ENCODE measurements at places on chromosomes 7 and 10. TPM values are rescaled to one million over a fixed set of nuclear protein-coding genes. Genes with fewer than 3 reads are reported as not detected.

- peaks cover 12% of the 10 kb centered on the region for H3K4me1 ChIP-seq
- DNase-seq, result no peak
- H3K27ac ChIP-seq, result no peak overlapping the region
- H3K27me3 ChIP-seq, result peaks cover 40% of the 10 kb centered on the region
These were observed 34.0 kb downstream of the GPRIN2 start for GRCh38 chr10:46522295-46523118.

GRCh38 chr10:97546456-97547270, 25.9 kb upstream of the ANKRD2 start:
- no peaks in the 10 kb centered on the region for H3K27me3 ChIP-seq
- H3K36me3 ChIP-seq, result no peaks in the 10 kb centered on the region

- H3K4me3 ChIP-seq, result no peak overlapping the region
- DNase-seq, result no peak
- no peaks in the 10 kb centered on the region for H3K4me1 ChIP-seq
- no peak overlapping the region for H3K27ac ChIP-seq
- no peaks in the 10 kb centered on the region for H3K36me3 ChIP-seq
These were observed 65.4 kb upstream of the MXI1 start for GRCh38 chr10:110141871-110142635.

DNA sequence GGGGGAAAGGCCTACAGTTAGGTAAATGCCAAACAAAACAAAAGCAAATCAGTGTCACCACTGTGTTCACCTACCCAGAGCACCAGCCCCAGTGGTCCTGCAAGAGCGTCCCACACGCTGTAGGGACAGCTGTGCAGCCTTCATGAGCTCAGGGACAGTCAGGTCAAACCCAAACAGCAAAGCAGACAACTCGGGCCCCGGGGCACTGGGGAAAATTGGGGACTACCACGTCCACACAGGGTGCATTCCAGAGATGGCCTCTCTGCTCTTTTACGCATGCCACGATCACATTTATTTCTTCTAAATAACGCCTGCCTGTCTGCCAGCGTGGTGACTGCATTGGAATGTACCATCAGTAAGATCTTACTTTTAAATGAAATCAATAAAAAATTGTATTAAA, 21.7 kb downstream of the EBF3 start:
- no peaks in the 10 kb centered on the region for H3K27me3 ChIP-seq
- no peak for DNase-seq
- no peak overlapping the region for H3K4me3 ChIP-seq
- H3K36me3 ChIP-seq, result no peaks in the 10 kb centered on the region

GRCh38 chr7:76074306-76074971, 26.5 kb downstream of the MDH2 start:
- no peak for DNase-seq
- no peak overlapping the region for H3K4me3 ChIP-seq
- H3K27me3 ChIP-seq, result no peaks in the 10 kb centered on the region
- H3K36me3 ChIP-seq, result no peaks in the 10 kb centered on the region

DNA sequence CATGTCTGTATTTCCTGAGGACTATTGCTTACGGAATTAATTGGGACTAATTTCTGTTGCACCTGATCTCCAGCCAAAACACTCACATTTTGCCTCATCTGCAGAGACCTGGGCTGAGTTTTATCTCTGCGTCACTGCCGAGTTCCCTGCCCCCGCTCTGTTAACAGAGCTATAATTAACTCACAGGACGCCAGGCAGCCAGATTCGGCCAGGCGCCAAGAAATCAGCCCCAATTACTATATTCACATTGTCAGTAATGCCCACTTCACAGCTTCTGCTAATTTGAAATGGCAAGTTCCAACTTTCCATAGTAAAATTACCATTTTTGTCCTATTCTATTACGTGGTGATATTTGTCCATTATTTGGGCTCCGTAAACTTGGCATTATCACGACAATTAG, 130.5 kb downstream of the CUX1 start:
- peaks cover 25% of the 10 kb centered on the region for H3K4me1 ChIP-seq
- peaks cover 2% of the 10 kb centered on the region for H3K36me3 ChIP-seq
- no peaks in the 10 kb centered on the region for H3K27me3 ChIP-seq
- no peak overlapping the region for H3K4me3 ChIP-seq

GRCh38 chr10:90435296-90435695, 422.5 kb downstream of the HTR7 start:
- DNase-seq, result no peak
- H3K36me3 ChIP-seq, result no peaks in the 10 kb centered on the region
- H3K27me3 ChIP-seq, result no peaks in the 10 kb centered on the region

- no peaks in the 10 kb centered on the region for H3K27me3 ChIP-seq
- H3K4me1 ChIP-seq, result no peaks in the 10 kb centered on the region
- H3K4me3 ChIP-seq, result no peak overlapping the region
These were observed 177.6 kb downstream of the VTI1A start for GRCh38 chr10:112624546-112625048.

GRCh38 chr7:49840751-49841405, 67.4 kb downstream of the VWC2 start:
- H3K27ac ChIP-seq, result no peak overlapping the region
- no peaks in the 10 kb centered on the region for H3K36me3 ChIP-seq
- H3K27me3 ChIP-seq, result no peaks in the 10 kb centered on the region
- no peak overlapping the region for H3K4me3 ChIP-seq
- no peaks in the 10 kb centered on the region for H3K4me1 ChIP-seq

- DNase-seq, result no peak
- no peak overlapping the region for H3K4me3 ChIP-seq
- no peaks in the 10 kb centered on the region for H3K36me3 ChIP-seq
- H3K4me1 ChIP-seq, result no peaks in the 10 kb centered on the region
- H3K27ac ChIP-seq, result no peak overlapping the region
- peaks cover 68% of the 10 kb centered on the region for H3K27me3 ChIP-seq
These were observed 71.9 kb upstream of the TNS3 start for GRCh38 chr7:47653550-47654411.

DNA sequence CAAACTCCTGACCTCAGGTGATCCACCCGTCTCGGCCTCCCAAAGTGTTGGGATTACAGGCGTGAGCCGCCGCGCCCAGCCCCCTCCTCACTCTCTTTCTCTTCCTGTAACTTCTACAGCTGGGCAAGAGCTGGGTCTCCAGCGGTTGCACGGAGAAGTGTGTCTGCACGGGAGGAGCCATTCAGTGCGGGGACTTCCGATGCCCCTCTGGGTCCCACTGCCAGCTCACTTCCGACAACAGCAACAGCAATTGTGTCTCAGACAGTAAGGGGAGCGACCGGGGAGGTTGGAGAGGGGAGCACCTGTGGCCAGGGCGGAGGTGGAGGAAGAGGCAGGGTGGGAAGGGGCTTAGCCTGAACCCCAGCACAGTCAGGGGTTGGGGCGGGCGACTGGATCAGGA, 41.4 kb downstream of the EPHB4 start:
- no peak for DNase-seq
- no peak overlapping the region for H3K27ac ChIP-seq
- no peaks in the 10 kb centered on the region for H3K36me3 ChIP-seq
- H3K4me1 ChIP-seq, result peaks cover 12% of the 10 kb centered on the region

DNA sequence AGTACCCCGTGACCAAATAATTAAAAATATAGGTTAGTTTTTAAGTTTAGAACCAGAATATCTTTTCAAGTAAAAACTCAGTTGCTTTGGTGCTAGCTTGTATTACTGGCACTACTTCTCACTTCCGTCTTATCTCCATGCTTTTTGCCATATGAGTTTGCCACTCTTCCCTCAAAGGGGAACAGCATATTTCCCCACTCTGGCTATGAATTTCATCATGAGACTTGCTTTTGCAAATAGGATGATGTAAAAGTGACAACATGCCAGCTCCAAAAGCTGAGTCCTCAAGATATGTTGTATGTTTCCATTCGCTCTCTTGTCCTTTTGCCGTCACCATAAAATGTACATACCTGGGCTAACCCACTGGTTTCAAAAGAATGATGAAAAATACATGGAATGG, 178.1 kb upstream of the SEMA3A start:
- no peaks in the 10 kb centered on the region for H3K4me1 ChIP-seq
- DNase-seq, result no peak
- H3K4me3 ChIP-seq, result no peak overlapping the region
- no peaks in the 10 kb centered on the region for H3K27me3 ChIP-seq
- no peaks in the 10 kb centered on the region for H3K36me3 ChIP-seq
- H3K27ac ChIP-seq, result no peak overlapping the region

GRCh38 chr7:18040196-18040595, 12.6 kb upstream of the PRPS1L1 start:
- no peaks in the 10 kb centered on the region for H3K4me1 ChIP-seq
- H3K36me3 ChIP-seq, result no peaks in the 10 kb centered on the region
- DNase-seq, result no peak
- H3K4me3 ChIP-seq, result no peak overlapping the region

DNA sequence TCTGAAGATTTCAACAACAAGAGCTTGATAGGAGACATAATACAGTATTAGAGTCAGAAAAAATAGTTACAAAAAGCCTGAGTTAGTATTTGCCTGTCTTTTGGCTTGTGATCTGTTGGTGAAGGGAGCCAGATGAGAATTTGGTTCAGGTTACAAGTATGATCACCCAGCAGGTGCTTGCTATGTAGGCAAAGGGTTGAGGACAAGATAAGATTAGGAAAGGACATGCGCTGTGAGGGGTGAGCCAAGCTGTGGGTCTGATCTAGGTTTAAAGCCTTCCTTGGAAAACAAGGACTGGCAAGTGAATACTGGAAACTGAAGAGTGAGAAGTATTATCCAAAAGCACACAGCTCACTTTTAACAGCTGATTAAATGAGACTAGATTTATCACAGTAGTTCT, 28.7 kb upstream of the CD36 start:
- no peaks in the 10 kb centered on the region for H3K36me3 ChIP-seq
- no peaks in the 10 kb centered on the region for H3K27me3 ChIP-seq
- no peak for DNase-seq

- H3K36me3 ChIP-seq, result no peaks in the 10 kb centered on the region
- DNase-seq, result no peak
- H3K4me3 ChIP-seq, result no peak overlapping the region
- H3K27ac ChIP-seq, result no peak overlapping the region
These were observed 45.7 kb downstream of the SNX10 start for GRCh38 chr7:26337232-26337865.

- H3K36me3 ChIP-seq, result no peaks in the 10 kb centered on the region
- DNase-seq, result no peak
- H3K27me3 ChIP-seq, result peaks cover 11% of the 10 kb centered on the region
- H3K4me3 ChIP-seq, result no peak overlapping the region
- H3K27ac ChIP-seq, result no peak overlapping the region
- peaks cover 30% of the 10 kb centered on the region for H3K4me1 ChIP-seq
These were observed 10.9 kb downstream of the EPHB6 start for GRCh38 chr7:142865766-142866165.

DNA sequence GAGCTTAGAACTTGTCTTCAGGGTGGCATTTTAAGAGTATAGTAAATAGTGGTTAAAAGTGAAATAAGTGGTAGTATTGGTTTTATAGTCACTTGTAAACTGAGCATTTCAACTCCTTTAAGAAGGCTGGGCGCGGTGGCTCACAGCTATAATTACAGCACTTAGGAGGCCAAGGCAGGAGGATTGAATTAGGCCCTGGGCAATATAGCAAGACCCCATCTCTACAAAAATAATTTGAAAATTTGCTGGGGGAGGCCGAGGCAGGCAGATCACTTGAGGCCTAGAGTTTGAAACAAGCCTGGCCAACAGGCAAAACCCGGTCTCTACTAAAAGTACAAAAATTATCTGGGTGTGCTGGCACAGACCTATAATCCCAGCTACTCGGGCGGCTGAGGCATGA, 64.4 kb upstream of the BAMBI start:
- DNase-seq, result no peak
- no peaks in the 10 kb centered on the region for H3K4me1 ChIP-seq
- H3K4me3 ChIP-seq, result no peak overlapping the region
- H3K27ac ChIP-seq, result no peak overlapping the region

- no peaks in the 10 kb centered on the region for H3K36me3 ChIP-seq
- H3K4me1 ChIP-seq, result peaks cover 29% of the 10 kb centered on the region
- H3K27me3 ChIP-seq, result peaks cover 5% of the 10 kb centered on the region
- H3K4me3 ChIP-seq, result no peak overlapping the region
- DNase-seq, result no peak
These were observed 26.0 kb downstream of the SPOCK2 start for GRCh38 chr10:72062382-72062781.

- peaks cover 6% of the 10 kb centered on the region for H3K36me3 ChIP-seq
- H3K27ac ChIP-seq, result peak overlapping the region; percentile 51
- no peaks in the 10 kb centered on the region for H3K27me3 ChIP-seq
- H3K4me1 ChIP-seq, result peaks cover 13% of the 10 kb centered on the region
- no peak for DNase-seq
- peak overlapping the region; percentile 90 for H3K4me3 ChIP-seq
These were observed 448 bp upstream of the SRPK2 start for GRCh38 chr7:105389088-105389650.

DNA sequence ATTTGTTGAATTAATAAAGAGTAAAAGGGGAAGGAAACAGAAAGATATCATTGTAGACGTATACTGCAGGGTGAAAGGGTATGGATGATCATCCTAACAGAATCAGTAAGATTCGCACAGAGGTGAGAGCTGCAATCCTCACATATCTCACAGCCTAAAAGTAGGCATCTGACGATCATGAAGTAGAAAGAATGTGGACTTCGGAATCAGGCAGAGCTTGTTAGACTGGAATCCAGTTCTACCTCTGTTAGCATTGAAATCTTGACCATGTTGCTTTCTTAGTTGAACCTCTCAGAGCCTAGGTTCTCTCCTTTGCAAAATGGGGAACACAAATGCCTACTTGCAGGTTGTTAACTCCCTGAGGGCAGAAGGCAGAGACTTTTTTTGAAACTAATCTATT, 320.0 kb upstream of the C7orf33 start:
- H3K4me1 ChIP-seq, result no peaks in the 10 kb centered on the region
- H3K36me3 ChIP-seq, result no peaks in the 10 kb centered on the region
- DNase-seq, result no peak
- peaks cover 10% of the 10 kb centered on the region for H3K27me3 ChIP-seq

- H3K27me3 ChIP-seq, result no peaks in the 10 kb centered on the region
- H3K4me3 ChIP-seq, result no peak overlapping the region
These were observed 62.6 kb downstream of the CUL2 start for GRCh38 chr10:35027567-35027966.

The ICA1 gene
- polyA plus RNA-seq, result 17.8 TPM

The AGAP9 gene
- polyA plus RNA-seq, result 11.2 TPM

The HOGA1 gene
- not detected for polyA plus RNA-seq

The SPDYE16 gene
- polyA plus RNA-seq, result not detected

The ECHDC3 gene
- polyA plus RNA-seq, result 17.7 TPM

The CAV2 gene
- polyA plus RNA-seq, result 30.3 TPM

The GIMAP4 gene
- not detected for polyA plus RNA-seq

The MORN4 gene
- polyA plus RNA-seq, result 18.3 TPM

The HECW1 gene
- not detected for polyA plus RNA-seq

The DOCK1 gene
- not detected for polyA plus RNA-seq
